T-cell (primary cell): ENCODE measurements at places on chromosomes 13 and 19.

- no peak for DNase-seq
These were observed 12.2 kb downstream of the ZSCAN22 start for GRCh38 chr19:58338825-58339558.

DNA sequence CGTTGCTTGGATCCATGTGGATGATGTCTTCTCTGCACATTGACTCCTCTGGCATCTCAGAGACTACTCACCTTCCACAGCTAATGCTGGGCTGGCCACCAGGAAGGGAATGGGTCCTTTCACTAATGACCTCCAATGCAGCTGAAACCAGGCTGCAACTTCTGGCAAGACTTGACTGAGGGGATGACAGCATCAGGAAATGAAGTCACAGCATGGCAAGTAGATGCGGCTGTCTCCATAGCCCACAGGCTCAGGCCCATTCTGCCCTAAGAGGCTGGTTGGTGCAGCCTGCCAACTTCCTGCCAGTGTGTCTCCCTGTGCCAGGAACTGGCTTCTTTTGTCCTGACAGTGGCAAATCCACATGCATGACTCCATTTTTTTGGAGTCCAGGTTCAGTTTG is 467.3 kb downstream of the TSHZ3 start:
- DNase-seq: no peak

- DNase-seq: no peak
These were observed 63.2 kb upstream of the RGCC start for GRCh38 chr13:41394166-41394565.

DNA sequence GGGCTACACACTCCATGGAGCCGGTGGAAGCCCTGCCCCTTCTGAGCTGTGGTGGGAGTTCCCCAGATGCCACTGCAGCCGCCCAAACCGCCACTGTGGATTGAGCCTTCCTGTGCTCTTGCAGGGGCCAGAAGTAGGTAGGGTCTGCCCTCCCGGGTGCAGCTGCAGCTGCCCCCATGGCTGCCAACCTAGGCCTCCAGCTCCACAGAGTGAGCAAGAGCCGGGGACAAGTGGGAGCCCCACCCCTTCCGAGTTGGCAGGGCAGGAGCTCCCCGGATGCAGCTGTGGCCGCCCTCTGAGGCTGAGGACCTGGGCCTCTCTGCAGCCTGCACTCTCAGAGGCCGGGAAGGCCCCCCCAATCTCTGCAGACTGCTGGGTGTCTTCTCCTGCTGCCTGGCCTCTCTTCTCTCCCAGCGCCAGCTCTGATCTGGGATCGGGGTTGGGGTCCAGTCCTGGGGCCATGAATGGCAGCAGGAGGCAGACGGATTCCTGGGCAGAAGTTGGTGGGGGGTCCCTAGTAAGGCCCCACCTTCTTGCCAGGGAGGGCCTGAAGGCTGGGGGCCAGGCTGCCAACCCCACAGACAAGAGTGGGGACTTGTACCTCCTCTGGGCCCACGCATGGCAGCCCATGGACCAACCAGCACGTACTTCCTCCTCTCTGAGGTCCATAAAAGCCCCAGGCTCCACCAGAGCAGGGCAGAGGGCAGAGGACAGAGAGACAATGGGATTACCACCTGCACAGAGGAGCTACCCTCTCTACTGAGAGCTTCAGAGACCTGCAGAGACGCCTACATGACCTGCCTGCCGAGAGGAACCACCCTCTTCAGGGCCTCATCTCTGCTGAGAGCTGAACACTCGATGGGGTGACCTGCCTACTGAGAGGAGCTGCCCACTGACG is 28.9 kb downstream of the AP2S1 start:
- peak; percentile 42 for DNase-seq

GRCh38 chr19:36719687-36720556 is 32.5 kb downstream of the ZNF567 start:
- no peak for DNase-seq

DNA sequence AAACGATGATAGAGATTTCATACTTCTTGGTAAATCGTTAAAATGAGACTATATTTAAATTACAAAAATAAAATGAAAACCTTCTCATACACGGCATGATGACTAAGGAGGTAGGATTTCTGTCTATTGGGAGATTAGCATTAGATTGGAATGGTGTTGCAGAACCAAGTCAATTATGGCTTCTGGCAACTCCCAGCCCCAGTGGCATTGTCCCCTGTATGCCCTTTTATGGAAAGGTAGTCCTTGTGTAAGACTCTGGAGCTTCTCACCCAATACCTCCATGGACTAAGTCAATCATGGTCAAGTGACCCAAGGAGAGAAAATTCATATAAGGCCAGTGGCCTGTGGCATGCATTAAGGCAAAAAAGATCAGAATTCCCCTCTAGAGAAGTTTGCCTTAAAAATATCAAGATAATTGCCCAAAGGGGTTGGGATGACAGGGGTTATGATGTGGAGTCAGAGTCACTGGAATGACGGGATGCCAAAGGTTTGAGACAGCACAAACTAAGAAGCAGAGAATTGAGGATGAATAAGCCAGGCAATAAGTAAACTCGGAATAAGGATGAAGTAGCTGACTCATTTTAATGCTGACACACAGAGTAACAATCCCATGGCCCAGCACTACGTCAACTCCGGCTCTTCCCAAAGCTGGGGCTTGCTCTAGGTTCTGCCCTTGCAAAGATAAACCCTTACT is 57.8 kb upstream of the POSTN start:
- no peak for DNase-seq

- no peak for DNase-seq
These were observed 98.8 kb downstream of the EPSTI1 start for GRCh38 chr13:42893214-42893671.

DNA sequence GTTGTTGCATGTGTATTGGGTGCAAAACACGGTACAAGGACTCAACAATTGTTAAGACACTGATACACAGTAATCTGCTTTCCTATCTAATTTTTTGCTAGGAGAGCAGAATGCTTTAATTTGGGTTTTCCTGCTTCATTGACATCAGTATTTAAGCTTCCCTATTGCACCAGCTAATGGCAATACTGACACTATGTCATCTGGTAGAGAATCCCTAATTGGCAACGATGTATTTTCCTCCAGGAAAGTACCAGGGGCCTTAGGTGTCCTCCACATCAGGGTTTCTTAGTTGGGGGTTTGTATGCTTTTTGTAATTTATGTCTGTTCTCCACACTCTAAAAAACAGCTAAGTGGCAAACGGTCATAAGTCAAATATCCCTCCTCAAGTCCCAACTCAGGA is 76.5 kb upstream of the FRY start:
- DNase-seq: no peak

DNA sequence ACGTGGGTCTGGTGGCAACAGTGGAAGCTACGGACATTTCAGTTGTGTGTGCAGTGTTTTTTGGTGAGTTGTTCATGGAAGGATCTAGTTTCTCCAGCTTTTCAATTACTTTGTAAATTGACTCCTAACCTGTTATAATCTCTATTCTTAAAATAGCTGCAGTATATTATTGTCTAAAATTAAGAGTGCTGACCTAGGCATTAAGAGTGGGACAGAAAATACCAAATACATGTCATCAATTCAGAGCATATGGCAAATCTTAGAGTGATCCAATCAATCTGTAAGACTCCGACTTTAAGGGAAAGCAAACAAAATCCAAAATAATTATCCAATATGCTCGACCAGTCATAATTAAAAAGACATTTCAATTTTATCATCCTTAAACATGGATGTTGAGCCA is 338.1 kb upstream of the PCDH9 start:
- DNase-seq: no peak

DNA sequence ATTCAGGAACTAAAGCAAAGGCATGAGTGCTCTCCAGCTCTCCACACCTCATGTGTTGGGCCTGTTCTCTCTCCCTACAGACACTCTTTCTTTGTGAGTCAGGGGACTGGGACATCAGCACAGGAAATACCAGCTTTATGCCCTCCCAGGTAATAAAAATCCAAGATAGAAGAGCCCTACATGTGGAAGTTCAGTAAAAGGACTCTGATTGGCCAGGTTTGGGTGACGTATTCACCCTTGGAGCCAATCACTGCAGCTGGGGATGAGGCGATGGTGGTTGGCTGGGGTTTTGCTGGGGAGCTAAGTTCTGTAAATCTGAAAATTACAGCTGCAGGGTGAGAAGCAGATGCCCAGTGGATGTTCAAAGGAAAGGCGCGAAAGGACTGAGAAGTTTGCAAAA is 32.5 kb downstream of the CCDC70 start:
- DNase-seq: no peak

GRCh38 chr13:75870397-75870903 is 234.3 kb downstream of the LMO7 start:
- no peak for DNase-seq

DNA sequence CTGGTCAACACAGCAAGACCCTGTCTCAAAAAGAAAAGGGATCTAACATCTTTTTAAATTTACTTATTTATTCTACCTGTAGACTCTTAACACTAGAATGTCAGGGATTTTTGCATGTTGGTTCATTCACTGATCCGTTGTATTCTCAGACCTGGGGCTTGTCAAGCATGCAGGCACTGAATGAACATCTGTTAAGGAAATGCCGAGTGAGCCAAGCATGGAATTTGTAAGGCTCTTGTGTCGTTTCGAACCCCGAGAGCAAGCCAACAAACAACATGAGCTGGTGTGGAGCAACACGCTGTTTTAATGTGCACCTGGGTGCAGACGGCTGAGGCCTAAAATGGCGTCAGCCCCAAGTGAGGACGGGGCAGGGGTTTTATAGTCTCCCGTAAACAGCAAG is 10.0 kb upstream of the OR1M1 start:
- DNase-seq: no peak

GRCh38 chr13:32126278-32126677 is 94.7 kb downstream of the FRY start:
- DNase-seq: no peak

DNA sequence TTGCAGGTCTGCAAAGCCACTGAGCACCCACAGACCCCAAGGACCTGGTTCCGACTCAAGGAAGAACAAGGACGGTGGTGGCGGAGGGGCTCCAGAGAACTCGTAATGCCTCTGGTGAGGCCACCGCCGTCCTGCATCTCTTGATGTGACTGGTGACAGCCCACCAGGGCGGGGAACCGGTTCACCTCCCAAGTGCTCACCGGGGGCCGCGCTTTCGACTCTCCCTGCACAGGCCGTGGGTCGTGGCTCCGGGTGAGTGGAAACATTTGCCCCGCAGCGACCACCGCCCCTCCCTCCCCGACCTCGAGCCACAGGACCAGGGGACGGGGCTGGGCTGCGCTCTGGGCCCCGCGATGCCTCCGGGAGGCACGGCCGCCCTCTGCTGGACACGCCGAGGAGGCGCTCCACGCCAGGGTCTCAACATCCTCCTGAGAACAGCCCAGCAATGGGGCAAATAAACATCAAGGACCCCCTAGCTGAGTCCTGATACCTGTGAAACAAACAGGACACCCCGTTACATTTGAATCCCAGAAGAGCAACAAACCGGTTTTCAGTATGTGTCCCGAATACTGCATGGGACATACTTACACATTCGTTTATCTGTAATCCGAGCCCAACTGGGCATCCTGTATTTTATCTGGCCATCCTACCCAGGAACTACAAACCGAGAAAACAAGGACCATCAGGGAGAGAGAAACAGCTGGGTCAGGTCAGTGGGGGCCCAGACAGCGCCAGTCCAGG is 3.9 kb upstream of the PLPP2 start:
- peak; percentile 20 for DNase-seq

DNA sequence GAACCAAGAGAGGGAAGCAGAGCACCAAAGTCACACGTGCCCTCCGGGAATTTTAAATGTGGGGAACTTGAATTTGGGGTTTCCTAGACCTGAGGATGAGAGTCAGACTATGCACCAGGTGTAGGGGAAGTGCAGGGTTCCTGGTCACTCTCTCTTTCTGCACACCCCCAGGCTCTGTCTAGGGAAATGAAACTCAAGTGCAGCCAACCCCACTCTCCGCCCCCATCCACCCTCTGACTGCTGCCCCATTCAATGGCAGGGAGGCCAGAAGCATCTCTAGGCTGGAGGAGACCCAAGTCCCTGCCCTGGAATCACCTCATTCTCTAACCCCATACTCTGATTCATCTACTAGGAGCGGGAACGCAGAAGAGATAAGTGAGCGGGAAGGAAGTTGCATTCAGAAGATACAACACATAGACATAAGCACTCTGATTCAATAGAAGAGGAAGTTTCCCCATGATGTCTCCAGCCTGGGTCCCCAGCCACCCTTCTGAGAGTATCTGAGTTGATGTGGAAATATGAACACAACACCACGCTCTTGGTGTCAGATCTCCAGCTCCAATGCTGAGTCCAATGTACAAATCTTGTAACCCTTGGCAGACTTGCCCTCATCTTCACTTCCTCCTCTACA is 4.7 kb upstream of the SIGLEC14 start:
- no peak for DNase-seq

GRCh38 chr19:4449022-4449638 is 8.5 kb downstream of the UBXN6 start:
- DNase-seq: no peak

GRCh38 chr19:38213911-38214625 is 10.0 kb downstream of the DPF1 start:
- peak; percentile 21 for DNase-seq

GRCh38 chr13:84230568-84230967 is 348.3 kb upstream of the SLITRK1 start:
- DNase-seq: no peak

GRCh38 chr19:28871099-28871725 is 341.7 kb downstream of the UQCRFS1 start:
- no peak for DNase-seq

- DNase-seq: no peak
These were observed at the start of gene DOCK6 for GRCh38 chr19:11261971-11262839. TSS of gene DOCK6 (minus strand) at chr19:11262524. CDS start at chr19:11262440, 84 bp downstream.

DNA sequence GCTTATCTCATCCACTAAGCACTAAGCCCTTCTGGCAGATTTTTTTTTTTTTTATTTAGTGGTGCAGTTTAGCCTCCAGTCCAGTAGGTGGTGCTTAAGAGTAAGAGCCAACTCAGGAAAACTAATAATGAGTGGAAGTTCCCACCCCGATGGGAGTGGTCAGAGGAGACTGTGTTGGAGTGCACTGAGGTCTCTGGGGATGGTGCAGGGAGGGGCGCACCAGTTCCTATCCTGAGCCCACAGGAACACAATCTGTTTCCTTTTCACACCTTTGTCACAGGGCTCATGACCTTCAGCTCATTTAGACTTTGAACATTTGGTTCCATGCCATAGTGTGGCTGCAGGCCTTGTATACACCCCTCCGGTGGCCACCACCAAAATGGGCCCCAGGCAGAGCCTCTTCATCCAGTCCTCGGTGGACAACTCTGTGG is 367.4 kb downstream of the SPRY2 start:
- DNase-seq: no peak

- no peak for DNase-seq
These were observed 12.0 kb downstream of the ACTL9 start for GRCh38 chr19:8686549-8686948.

GRCh38 chr19:30402436-30403202 is 30.4 kb downstream of the ZNF536 start:
- no peak for DNase-seq
